Smooth muscle cell of the brain vasculature (primary cell): ENCODE measurements at places on chromosomes 16 and 17.
A peak's percentile ranks its signal among the peaks of the same experiment; 100 is the strongest.

DNA sequence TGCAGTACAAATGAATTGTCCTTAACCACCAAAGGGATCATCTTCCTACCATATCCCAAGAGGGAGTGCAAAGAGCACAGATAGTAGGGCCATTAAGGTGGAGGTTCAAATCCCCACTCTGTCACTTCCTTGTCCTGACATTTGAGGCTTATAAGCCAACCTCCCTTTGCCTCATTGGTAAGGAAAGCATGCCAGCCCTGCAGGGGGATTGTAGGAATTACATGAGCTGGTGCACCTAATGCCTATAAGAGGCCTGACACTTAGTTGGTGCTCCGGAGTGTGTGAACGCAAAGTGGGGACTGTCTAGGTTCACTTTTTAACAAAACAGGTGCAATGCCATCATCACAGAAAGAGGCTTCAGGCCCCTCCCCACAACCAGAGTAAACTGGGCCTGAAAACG lies 374.4 kb downstream of the SNX29 start:
- no peak for DNase-seq

DNA sequence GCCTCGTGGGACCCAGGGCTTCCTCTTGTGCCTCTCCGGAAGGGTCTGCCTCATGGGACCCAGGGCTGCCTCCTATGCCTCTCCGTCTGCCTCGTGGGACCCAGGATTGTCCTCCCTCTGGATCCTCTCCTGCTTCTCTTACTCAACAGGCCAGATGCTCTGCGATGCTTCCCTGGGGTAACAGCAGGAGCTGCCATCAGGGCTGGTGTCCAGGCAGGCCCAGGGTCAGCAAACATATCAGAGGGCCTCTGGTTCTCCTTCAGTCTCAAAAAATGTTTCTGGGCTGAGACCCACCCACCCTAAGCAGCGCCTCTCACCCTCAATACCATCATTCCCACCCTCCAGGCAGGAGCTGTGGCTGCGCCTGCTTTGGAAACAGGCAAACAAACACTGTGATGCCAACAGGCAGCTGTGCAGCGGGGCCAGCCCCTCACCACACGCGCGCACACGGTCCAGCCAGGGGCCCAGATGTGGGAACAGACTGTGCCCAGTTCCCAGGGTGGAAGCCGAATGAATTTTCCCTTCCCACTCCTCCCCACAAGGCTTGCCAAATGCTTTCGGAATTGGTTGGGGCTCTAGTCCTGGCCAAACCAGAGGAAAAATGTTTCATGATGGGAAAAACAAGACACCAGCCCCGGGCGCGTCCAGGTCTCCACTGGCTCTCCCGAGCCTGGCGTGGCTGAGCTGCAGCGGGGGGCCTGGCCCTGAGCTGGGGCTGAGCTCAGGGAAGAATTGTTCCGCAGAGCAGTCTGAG lies 11.3 kb downstream of the TIMM22 start:
- DNase-seq, result no peak

GRCh38 chr16:82004601-82005000 lies 6.7 kb downstream of the SDR42E1 start:
- DNase-seq, result no peak

- DNase-seq, result no peak
Measured at GRCh38 chr17:15951368-15952047, 6.6 kb downstream of the ADORA2B start.

DNA sequence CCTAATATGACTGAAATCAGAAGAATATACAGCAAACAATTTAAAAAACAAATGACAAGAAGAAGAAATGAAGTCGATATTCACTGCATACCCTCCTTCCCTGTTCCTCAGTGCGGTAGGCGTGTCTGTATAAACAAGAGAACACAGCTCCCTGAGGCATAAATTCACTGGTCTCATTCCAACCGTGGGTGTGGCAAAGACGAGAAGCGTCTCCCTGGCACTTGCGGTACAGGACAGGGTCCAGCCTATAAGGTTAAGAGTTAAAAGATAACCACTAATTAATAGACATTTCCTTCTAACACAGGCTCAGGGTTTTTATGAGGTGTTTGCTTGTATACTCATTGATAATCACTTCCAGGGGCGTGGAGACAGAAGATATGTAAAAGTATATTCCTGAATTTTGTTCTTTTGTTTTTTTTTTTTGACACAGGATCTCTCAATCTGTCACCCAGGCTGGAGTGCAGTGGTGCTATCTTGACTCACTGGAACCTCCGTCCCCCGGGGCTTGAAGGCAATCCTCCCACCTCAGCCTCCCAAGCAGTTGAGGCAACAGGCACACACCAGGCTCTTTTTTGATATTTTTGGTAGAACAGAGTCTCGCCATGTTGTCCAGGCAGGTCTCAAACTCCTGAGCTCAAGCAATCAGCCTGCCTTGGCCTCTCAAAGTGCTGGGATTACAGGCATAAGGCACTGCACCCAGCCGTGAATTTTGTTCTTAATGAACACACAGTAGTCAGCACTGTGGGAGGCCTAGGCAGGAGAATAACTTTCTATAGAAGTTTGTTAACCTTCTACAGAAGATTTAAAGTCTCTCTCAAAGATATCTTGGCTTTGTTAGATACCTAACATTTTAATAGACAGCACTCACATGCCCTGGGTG lies 59.1 kb upstream of the CLEC18B start:
- DNase-seq, result no peak

DNA sequence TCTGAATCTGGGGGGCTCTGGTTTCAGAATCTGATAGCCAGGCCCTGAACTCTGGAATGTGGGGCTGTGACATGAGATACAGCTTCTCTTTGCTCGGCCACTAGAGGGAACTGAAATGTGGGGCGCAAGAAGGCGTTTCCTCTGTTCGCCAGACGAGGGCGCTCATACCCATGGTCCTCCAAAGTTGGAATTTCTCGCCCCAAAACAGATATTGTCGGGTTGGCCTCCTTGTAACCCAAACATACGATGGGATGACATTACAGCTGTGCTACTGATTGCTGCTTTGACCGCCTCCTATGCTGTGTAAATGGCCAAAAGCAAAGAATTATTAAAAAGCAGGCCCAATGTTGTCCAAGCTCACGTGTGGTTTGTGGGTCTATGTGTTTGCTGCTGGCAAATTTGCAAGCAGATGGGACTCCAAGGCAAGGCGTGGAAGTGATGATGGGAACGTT lies 13.1 kb upstream of the MSI2 start:
- DNase-seq, result peak; percentile 18

DNA sequence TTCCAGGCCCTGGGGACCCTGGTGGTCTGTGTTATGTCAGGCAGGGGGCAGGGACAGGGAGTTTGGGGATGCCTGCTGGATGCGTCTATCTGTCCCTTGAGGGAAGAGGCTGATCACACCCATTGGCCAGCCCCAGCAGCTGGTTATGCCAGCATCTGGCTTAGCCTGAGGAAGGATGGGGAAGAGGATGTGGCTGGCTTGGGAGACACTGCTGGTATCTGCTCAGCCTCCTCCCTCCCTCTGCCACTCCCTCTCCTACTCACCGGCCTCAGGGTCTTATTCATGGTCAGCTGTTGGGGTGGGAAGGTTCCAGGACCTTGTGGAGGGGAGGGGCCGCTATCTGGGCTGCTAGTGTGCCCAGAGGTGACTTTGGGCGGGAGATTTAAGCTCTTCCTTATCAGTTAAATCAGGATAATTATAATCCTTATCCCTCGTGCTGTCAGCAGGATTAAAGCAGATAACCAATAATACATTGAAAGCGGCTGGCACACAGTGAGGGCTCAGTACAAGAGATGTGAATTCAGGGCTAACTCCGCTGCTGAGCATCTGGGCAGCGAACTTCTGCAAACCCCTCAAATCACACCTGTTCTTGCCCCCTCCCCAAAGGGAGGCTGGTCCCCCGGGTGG lies 36.0 kb upstream of the MLKL start:
- no peak for DNase-seq

DNA sequence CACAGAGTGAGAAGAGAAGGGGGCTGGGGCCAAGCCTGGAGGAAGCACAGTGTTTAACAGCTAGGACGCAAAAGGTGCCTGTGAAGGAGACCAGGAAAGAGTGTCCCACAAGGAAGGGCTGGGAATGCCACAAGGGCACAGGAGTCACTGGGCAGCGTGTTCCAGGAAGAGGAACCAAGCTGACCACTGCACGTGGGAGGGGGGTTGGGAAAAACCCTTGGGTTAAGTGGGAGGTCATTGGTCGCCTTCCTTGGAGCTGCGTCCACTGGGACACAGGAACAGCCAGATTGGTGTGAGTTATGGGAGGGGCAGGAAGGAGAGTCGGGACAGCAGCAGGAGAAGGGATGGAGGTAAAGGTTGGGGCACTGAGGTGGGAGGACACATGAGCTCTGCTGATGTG lies 12.9 kb downstream of the TTYH2 start:
- no peak for DNase-seq

DNA sequence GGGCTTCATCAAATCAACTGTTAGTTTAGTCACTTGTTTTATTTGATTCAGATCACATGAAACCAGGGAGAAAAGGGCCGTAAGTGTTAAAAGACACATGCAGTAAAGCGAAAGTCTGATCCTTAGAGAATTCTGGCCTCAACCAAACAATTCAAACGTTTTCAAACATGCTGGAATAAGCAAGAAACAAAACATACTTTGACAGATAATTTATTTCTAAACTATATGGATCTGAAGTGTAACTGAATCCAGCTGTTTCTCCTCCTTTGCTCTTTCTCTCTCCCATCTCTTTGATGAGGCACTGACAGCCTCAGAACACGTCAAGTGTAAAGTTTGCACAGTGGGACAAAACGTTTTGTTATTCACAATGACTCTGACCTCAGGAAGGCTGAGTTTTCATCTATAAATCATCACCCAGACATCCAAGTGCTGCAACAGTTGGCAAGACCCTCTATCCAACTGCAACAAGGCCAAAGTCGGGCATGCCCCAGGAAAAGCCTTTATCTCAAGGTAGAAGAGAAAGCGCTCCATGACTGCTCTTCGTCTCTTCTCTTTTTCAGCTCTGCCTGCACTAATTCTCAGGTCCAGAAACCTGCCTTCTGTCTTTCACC lies 267.1 kb upstream of the MYOCD start:
- DNase-seq, result no peak

GRCh38 chr17:47281216-47281615 lies 27.6 kb downstream of the ITGB3 start:
- no peak for DNase-seq

- DNase-seq, result no peak
Measured at GRCh38 chr17:66369830-66370229, 67.4 kb downstream of the PRKCA start.

DNA sequence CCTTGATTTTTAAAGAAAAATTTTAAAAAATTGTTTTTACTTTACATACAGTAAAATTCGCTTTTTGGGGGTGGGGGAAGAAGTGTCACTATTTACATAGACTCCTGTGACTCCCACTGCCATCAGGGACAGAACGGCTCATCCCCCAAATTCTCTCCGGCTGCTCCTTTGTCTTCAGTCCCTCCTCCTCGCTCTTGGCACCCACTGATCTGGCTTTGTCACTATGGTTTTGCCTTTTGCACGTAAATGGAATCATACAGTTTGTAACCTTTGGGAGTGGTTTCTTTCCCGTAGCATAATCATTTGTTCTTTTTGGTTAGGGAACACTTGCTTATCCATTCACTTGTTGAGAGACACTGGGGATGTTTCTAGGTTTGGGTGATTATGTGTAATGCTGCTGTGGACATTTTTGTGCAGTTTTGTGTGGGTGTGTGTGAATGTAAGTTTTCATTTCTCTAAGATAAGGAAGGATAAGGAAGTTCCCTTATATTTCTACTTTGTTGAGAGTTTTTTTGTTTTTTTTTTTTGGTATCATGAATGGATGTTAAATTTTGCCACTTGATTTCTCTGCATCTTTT lies 27.4 kb downstream of the RAB11FIP4 start:
- no peak for DNase-seq

- no peak for DNase-seq
Measured at GRCh38 chr17:34218748-34219147, 36.3 kb upstream of the CCL2 start.

GRCh38 chr16:71367241-71367976 lies 8.9 kb downstream of the CALB2 start:
- no peak for DNase-seq

DNA sequence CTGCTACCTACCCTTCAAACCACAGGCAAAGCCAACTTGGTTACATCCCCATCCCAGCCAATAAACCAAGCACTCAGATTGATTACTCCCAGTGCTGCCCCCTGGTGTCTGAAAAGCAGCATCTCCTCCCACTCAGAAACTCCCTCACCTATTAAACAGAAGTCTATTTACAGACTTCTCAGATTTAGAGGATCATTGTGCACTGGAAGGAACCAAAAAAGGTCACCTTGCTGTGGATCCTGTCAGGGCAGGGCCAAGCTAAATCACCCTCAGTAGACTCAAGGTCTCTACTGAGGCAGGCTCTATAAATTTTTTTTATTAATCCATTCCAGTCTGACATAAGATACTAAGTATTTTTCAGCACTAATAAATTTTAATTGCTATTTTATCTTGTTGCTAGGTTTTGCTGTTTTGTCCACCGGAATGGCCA lies 17.6 kb downstream of the HIGD1B start:
- peak; percentile 43 for DNase-seq

- no peak for DNase-seq
Measured at GRCh38 chr16:90020838-90021382, 1.7 kb upstream of the DBNDD1 start.

GRCh38 chr16:67537636-67538591 lies 9.3 kb downstream of the RIPOR1 start:
- DNase-seq, result no peak

- DNase-seq, result no peak
Measured at GRCh38 chr17:62611728-62612127, 15.7 kb upstream of the MRC2 start.

DNA sequence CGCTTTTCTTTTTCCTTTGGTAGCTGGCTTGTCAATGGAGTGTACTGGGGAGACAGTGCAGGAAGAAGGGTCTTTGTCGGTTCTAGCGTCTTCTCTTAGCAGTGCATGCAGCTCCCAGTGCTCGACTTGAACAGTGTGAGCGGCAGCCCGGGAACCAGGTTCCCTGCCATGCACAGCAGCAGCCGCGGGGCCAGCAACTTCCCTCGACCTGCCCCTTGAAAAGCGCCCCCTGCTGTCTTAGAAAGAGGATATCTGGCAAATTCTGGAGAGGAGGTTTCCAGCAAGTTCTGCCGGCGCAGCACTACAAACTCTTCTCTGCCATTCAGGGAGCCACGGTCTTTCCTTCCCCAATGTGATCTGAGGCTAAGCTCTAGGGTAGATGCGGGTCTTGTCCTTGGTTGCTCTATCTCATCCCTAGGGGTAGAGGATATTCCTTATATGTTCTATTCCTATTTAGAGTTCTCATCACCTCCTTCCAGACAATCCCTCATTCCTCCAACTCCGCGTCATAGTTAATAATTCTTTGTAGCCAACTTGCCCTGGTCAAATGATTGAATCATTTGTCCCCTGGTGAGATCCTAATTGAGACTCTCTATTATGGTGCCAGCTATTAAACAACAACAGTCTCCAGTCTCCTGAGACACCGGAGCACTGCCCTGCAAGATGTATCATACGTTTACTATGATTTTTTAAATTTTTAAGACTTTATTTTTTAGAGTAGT lies 451.3 kb downstream of the PMP22 start:
- no peak for DNase-seq
